NCI-H446 (cell line): ENCODE measurements at places on chromosomes 2 and 18.

DNA sequence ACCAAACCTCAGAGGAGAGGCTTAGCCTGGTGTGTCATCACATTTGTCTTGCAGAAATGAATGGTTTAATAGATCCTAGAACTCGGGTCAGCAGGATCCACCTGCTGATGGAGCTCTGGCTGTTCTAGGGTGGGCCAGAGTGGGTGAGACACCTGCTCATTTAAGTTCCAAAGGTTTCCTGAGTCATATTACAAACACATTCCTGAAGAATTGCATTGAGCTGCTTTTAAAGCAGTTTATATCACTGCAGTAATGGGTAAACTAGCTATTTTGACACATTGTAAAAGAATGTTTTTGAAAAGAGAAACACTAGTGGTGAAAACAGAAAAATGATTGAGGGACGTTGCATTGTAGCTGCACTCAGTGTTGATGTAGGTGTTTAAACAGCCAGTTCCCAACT lies 175.3 kb upstream of the TCF4 start:
- no peak for DNase-seq

DNA sequence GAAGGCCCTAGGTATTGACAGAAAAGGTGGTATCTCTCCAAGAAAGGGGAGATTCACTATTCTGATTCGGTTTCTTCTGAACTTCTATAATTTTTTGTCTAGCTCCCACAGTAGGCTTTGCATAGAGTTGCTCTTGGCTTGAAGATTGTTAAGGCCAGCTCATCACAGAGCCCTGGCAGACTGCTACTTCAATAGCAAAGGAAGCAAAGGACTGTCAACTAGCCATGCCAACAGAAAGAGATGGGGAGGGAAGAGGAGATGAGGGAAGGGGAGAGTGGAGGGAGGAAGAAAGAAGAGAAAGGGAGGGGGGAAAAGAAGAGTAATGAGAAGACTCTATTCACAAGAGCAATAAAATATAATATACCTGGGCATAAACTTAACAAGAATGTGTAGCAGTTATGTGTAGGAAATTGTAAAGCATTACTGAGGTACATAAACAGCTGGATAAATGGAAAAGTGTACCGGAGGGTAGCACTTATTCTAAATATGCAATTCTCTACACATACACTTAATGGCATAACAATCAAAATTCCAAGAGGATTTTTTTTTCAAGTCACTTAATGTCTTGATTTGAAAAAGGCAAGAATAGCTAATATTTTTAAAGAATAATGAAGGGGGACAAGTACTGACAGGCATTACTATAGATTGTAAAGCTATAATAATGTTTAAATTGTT lies 102.5 kb downstream of the LOXHD1 start:
- DNase-seq, result no peak

DNA sequence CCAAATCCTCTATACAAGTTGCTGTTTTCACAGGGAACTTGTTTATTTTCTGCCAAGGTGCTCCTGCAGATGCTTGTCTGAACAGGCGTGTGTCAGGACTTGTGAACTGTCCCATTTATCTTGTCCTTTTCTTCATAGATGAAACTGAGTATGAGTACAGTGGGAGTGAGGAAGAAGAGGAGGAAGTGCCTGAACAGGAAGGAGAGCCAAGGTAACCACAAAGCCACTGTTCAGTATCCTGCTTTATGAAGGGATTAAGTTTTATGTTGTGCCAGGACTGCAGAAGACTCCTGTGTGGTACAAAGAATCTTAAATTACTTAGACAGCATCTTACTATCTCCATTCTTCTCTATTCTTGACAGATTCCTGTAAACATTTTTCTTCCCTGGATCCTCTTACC lies 145.0 kb downstream of the MAP4K4 start:
- no peak for DNase-seq

GRCh38 chr2:222806526-222807137 lies 54.2 kb upstream of the ACSL3 start:
- no peak for DNase-seq

DNA sequence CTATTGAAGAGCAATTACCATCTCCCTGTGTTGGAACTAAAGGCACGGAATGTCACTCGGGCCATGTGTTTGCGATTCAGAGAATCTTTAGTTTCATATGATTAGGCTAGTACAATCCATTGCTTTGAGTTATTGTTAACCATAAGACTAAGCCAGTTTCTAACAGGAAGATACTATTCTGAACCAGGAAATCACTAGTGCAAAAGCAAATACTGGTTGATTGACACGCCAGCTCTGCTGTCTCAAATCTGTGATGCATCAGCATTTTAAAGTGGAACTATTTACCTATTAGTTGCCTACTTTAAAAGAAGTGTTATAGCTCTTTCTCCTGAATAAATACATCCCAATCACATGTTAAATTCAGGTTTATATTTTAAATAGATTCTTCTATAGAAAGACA lies 61.9 kb downstream of the AFTPH start:
- no peak for DNase-seq

DNA sequence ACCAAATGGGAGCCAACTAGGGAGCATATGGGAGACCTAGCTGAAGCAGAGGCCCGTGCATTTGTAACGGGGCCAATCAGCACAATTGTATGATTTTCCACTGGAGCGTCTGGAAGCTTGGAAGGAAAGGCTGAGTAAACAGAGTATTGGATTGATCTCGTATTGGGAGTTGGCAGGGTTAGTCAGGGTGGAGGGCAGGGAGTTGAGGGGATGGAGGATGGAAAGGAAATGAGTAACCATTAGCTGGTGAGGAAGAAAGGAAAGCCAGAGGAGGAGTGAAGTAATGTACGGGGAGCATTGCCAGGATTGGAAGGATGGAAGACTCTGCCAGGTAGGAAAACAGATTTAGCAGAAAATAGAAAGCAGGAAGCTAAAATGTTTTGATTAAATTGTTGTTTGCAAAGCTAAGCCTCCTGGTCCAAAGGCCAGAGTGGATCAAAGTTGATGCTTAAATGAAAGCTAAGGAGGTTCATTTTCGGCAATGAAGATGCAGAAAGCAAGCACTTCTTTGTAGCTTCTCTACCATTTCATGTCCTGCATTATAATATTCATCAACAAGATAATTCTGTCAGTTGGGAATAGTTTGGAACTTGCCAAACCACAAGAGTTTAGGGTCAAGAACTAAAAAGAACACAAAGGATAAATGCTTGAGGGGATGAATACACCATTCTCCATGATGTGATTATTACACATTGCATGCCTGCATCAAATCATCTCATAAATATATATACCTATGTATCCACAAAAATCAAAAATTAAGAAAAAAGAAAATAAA lies 75.6 kb upstream of the TTN start:
- peak; percentile 94 for DNase-seq

- no peak for DNase-seq
Observed at GRCh38 chr2:15745350-15745749, 153.7 kb downstream of the DDX1 start.

DNA sequence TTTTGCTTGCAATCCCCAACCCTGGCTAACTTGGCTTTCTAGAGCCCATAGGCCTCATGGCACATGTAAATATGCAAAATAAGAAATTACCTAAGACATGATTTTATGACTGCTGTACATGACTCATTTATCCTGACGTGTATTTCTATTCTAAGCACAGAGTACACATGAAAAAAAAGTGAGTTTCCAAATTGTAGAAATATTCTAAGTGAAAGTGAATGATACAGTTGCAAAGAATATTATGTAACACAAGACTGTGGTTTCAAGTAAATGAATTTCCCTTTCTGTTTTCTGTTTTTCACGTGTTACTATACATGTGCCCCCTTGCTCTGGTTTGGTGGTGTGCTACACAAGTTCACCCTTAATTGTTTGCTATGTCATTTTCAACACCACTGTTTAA lies 162.4 kb downstream of the LRP1B start:
- peak; percentile 6 for DNase-seq

DNA sequence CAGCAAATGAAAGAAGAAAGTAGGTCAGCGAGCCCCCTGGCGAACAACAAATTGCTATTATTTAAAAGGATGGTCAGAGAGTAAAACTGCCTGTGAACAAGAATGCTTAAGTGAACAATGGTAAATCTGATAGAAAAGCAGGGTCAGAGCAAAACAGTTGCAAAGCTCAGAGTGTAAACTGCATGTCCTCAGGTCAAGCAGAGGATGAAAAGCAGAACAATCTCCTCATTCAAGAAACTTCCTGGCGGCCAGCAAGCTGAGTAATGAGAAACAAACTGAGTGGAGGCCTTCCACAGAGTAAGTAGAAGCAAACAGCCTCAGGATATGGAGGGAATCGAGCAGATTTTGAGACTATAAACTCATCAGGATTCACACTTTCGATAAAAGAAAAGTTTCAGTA lies 117.9 kb downstream of the PPP1R1C start:
- DNase-seq, result no peak

GRCh38 chr2:62826141-62826540 lies 120.6 kb downstream of the EHBP1 start:
- no peak for DNase-seq

- no peak for DNase-seq
Observed at GRCh38 chr2:120498121-120498520, 152.2 kb downstream of the INHBB start.

DNA sequence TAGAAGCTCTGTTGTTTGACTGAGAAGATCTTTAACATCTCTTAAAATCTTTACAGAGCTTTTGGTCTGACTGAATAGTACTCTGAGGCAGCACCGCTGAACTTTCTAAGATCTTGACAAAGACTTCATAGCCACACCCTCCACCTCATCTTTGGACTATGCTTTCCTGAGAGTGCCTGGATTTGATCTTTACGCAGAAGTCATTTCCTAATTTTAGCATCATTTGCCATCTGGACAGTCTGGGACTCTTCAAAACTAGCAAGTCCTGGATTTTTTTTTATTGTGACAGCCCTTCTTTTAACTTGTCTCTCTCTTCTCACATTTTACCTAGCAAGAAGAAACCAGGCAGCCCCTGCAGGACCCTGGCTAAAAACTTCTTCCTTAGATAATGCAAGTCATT lies 188.8 kb downstream of the CTIF start:
- DNase-seq, result no peak

- no peak for DNase-seq
Observed at GRCh38 chr2:168145011-168145410, 102.4 kb downstream of the STK39 start.

GRCh38 chr2:238098901-238099713 lies 1.0 kb upstream of the ESPNL start:
- no peak for DNase-seq

GRCh38 chr2:225636558-225636957 lies 237.0 kb downstream of the NYAP2 start:
- DNase-seq, result no peak
